Suppressor macrophage treated with lipopolysaccharide for 4 hours (primary cell): ENCODE measurements at places on chromosomes 6 and 20.
A peak's percentile ranks its signal among the peaks of the same experiment; 100 is the strongest.

DNA sequence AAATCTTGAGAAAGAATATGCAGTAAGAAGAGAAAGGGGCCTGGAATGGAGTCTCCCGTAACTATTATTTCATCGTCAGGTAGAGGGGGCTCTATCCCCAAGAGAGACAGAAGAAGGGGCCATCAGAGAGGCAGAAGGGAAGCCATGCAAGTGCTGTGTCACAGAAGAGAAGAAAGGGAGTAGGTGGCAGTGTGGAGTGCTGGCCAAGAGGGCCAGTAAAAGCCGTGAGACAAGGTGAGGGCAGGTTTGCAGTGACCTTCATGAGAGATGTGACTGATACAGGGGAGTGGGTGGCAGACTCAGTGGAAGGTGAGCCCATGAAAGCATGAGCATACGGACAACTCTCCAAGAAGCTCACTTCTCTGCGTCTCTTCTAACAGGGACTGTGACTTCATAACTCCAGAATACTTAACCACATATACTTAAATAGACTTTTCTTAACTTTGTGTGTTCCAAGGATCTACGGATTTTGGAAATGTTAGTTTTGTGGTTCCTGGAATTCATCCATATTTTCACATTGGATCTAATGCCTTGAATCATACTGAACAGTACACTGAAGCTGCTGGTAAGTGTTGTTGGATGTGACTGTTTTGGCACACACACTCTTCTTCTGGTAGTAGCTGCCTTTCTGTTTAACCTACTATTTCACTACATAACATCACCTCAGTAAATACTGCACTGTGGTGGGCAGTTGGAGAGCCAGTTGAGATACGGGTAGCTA lies 15.6 kb downstream of the PM20D2 start:
- no peak for DNase-seq

DNA sequence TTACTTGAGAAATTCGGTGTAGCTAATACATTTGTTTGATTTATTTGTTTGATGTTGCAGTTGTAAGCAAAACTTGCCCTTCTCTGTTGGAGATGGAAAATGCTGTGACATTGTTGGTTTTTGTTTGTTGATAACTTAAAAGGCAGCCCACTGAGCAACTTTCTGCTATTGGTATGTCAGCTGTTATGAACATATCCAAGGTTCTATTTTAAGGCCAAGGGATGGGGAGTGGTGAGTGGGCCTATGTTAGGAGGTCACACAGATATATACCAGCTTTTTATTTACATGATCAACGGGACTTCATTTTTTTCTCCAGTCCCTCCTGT lies 5.7 kb downstream of the QKI start:
- no peak for DNase-seq

DNA sequence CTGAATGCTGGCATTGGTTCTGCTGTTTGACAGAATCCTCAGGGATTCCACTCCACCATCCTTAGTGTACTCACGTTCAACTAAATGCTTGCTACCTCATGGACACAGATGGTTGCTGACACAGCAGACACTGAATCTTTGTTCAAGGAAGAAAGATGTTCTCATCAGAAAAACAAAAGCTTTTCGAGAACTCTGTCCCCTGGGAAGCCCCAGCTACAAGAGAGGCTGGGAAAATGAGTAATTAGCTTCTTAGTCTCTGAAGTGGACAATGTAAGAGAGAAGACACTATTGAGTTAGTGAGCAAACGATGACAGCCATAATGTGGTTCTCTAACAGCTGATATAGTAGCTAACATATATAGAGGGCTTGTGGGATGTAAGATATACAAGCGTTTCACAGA lies 30.9 kb upstream of the ENPP5 start:
- DNase-seq = no peak

DNA sequence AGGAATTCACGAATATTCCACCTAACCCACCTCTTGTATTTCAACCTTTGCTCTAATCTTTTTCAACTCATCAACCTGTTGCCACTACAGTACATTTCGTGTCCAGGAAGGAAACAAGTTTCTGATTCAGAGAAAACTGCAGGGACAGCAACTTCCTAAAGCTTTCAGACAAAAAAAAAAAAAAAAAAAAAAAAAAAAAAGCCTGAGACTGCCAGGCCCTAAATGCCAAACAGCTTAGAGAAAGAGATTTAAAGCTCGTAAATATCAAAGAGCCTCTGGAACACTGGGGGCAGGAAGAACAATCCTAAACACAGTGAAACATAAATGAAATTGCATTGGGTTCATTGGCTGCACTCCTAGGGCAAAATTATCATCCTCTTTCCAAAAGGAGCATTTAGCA lies 411.2 kb upstream of the SPTLC3 start:
- no peak for DNase-seq

- DNase-seq = no peak
Observed at GRCh38 chr20:12638633-12639312, 370.0 kb upstream of the SPTLC3 start.

DNA sequence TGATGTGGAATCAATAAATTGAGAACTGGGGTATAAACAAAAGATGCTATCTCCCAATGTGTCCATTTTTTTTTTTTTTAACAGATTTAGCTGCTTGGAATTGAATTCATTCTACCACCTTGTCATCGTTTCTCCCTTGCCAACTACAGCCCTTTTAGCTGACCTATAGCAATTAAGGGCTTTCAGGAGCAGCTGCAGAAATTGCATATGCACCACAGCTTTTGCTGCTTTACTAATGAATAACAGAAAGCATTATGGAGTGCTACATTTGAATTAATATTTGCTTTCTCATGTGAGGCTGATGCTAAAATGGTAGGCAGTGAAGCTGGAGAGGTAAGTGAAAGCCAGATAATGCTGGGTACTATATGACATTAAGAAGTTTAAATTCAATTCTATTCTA lies 5.7 kb downstream of the SESN1 start:
- DNase-seq = no peak

DNA sequence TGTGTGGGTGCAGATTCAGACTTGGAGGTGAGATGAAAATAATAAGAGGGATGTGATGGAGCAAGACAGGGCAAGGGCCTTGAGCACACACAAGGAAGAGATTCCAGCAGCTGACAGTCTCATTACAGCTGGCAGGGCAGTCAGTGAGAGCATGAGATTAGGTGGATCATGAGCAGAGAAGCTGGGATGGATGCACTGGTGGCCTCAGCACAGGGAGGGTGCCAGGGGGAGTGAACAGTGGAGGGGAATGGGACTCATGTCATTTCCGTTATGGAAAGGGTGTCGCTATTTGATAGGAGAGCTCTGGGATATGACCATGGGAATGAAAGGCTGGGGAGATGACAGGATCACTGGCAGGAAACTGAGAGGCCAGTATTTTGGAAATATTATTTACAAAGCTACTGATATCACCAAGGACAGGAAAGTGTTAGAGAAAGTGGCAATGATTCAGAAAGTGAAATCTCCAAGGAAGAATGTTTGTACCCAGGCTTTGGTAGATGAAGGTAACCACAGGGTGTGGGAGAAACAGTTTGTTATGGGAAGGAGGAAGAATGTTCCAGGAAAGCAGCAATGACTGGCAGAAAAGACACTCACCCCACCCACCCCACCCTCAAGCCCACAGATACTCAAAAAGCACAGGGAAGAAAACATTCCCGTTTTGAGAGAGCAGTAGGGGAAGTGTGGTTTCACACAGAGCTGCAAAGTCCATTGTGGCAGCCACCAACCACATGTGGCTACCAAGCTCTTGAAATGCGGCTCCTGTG lies 214.7 kb upstream of the PROKR2 start:
- peak; percentile 89 for DNase-seq

DNA sequence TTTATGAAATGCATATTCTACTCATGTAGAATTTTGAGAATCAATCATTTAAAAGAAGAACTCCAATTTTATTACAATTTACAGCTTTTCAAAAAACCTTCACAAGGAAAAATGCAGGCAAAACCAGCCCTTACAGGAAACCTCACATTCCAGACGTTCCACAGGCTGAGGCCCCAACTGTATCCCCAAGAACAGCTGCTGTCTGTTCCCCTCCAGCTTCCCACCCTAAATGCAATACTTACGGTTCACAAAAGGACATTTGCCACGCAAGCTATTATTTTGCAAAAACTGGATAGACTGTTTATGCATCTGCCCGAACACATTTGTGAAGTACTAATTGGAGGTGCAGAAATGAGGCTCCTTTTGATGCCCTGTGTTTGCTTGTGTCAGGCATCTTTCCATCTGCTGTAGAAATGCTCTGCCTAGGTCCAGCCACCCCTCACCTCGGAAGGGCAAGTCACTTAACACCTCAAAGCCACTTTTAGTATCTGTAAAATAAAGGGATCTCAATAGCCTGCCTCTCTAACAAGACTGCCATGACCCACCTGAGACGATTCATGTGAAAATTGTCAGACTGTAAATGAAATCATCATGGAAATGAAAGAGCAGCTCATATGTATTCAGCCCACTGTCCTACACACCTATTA lies 26.5 kb downstream of the PDE10A start:
- no peak for DNase-seq

DNA sequence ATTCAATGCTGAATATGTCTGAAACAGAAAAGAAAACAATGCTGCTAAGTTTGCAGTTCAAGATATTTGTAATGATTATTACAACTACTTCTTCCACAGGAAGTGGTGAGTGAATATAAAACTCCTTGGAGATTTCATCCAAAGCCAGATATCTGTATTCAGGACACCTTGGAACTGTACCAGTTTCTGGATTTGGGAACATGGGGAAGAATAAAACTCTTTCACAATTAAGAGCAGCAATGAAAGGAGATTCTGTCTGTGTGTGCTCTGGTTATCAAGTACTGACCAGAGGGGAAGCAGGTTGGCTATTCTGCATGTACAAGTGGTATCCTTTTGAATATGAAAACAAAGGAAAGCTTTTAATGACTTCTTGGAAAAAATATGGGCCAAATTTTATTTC lies 21.1 kb downstream of the ELOVL2 start:
- no peak for DNase-seq

GRCh38 chr20:3551681-3552434 lies 81.0 kb downstream of the ATRN start:
- DNase-seq = peak; percentile 45

GRCh38 chr6:165559632-165560031 lies 103.4 kb downstream of the PDE10A start:
- DNase-seq = no peak

GRCh38 chr6:136123468-136123867 lies 126.6 kb downstream of the MTFR2 start:
- DNase-seq = no peak

- no peak for DNase-seq
Observed at GRCh38 chr20:38723848-38724625, at the start of gene SLC32A1. SLC32A1 (plus strand) TSS chr20:38724486; CDS start chr20:38724725, 239 bp downstream.

- DNase-seq = no peak
Observed at GRCh38 chr6:167113047-167113754, 9.7 kb upstream of the CCR6 start.

DNA sequence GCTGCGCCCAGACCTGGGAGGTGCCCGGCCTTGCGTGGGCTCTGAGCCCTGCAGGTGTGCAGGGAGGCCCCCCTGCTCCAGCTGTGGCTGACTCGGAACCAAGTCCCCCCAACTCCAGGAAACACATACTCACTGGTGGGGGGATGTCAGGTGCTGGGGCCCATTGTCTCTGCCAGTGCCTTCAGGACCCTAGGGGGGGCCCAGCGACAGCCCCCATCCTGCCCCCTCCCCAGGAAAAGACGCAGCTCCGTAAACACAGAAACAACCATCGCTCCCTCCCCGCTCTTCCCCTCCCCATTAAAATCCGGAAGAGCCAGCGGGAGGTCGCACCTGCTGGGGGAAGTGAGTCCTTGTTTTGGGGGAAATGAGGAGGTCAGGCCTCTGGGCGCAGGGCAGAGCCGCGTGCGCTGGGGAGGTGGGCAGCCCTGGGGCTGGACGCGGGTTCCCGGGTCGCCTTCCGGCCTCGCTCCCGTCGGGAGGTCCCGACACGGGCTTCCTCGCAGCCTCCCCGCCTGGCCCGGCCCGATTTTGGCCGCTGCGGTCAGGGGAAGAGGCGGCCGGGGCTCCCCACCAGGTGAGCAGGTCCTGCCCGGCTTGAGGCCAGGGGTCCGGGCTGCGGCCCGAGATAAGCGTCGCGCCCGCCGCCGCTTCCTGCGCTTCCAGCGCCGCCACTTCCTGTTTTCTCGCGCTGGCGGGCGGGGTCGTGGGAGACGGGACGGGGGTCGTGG lies 6.2 kb downstream of the C20orf204 start:
- DNase-seq = peak; percentile 21

DNA sequence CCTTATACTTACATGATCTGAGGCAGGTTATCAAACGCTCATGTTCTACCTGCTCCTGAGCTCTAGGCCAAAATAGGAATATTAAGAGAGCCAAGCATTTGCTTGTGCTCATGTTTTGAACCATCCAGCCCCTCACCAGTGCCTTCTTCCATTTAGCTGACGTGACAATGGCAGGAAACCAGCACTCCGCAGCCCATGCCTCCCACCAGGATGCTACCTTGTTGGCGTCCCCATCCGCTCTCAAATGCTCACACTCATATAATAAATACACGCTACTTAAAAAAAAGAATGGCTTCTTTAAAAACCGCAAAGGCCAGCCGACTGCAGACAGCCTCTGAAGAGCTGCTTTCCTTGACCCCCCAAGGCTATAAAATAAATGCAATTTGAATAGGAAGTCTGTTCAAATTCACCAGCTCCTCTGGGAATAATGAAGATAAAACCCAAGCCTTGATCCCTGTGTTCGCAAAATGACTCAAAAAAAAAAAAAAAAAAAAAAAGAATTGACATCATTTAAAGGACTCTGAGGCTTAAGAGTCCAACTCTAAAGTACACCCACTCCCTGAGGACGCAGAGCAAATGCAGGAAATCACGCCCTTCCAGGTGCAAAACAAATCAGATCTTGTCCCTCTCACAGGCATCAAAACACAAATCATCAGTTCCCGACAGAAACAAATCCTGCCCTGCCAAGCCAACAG lies 29.0 kb downstream of the RNASET2 start:
- DNase-seq = no peak

- no peak for DNase-seq
Observed at GRCh38 chr6:139588076-139588639, 213.7 kb upstream of the CITED2 start.

GRCh38 chr6:154814063-154814462 lies 80.8 kb downstream of the SCAF8 start:
- DNase-seq = no peak

GRCh38 chr6:33977606-33978411 lies 168.1 kb downstream of the GRM4 start:
- no peak for DNase-seq

- no peak for DNase-seq
Observed at GRCh38 chr6:41027241-41027640, 11.8 kb downstream of the UNC5CL start.

DNA sequence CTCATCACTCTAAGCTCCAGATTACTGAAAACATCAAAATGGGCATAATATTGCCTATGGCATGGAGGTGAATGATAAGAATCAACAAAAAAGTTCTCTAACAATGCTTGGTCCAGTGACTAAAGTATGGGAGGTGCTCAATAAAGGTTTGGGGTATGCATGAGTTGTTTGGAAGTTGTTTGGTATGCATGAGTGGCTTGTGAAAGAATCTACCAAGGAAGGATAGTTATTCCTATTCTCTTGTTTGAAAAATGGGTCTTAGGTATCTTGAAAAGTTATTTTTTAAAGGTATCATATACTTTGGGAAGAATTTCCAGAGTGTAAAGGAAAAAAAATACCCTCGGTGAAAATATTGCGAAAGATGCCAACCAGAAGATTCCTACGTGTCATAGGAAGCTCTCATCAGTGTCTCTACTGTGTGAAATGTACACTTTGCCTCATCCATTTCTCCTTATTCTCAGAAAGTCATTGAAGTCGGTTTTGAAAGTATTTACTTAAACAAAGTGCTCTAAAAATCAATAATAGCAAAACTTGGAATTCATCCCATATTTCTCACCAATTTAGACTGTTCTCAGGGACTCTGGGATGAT lies 449.8 kb downstream of the ADGRB3 start:
- no peak for DNase-seq

- peak; percentile 10 for DNase-seq
Observed at GRCh38 chr6:127403636-127404035, 55.6 kb downstream of the KIAA0408 start.
